ENCODE measurements at places on chromosomes 1 and 21.
A peak's percentile ranks its signal among the peaks of the same experiment; 100 is the strongest.

DNA sequence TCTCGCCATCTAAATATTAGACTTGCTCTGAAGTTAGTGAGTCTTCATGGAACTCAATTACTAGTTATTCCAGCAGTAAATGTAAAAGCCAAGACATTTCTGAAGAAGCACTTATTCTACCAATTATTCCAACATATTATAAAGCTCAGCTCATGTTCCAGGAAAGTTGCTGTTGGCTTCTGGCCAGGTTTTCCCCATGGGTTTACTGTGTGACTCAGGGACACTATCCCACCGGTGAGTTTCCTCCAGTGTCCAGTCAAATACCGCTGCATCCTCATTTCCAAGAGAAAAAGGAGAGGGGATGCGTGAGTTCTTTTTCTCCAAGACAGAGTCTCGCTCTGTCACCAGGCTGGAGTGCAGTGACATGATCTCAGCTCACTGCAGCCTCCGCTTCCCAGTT is 9.2 kb upstream of the HHIPL2 start:
- no peak for DNase-seq
- H3K4me3 ChIP-seq: no peak overlapping the region
- peaks cover 36% of the 10 kb centered on the region for H3K36me3 ChIP-seq

DNA sequence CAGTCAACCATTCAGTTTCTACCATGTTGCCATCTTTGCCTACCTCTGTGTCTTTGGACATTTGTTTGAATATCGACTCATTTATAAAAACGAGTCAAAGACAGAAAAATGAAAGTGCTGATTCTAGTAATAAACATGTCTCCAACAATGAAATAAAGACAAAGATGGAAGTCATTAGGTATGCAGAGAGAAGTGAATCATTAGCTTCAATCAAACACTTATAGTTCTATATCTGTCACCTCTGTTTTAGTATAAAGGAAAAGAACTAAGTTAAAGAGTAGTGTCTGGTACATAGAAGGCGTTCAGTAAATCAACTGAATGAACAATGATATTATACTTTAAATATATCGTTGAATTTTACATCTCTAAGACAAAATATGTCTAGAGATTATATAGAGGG is 1.7 kb upstream of the TSPAN2 start:
- H3K4me3 ChIP-seq: no peak overlapping the region
- H3K36me3 ChIP-seq: no peaks in the 10 kb centered on the region
- peaks cover 17% of the 10 kb centered on the region for H3K4me1 ChIP-seq
- no peak for DNase-seq
- peak overlapping the region; percentile 95 for H3K27ac ChIP-seq

- no peak overlapping the region for H3K4me3 ChIP-seq
- no peaks in the 10 kb centered on the region for H3K36me3 ChIP-seq
- no peak overlapping the region for H3K27ac ChIP-seq
These were observed 7.7 kb downstream of the KRTAP19-8 start for GRCh38 chr21:31030367-31031106.

GRCh38 chr1:243269461-243269801 is 13.6 kb downstream of the SDCCAG8 start:
- no peaks in the 10 kb centered on the region for H3K27me3 ChIP-seq
- no peak for DNase-seq
- peak overlapping the region; percentile 54 for H3K27ac ChIP-seq
- peaks cover 31% of the 10 kb centered on the region for H3K4me1 ChIP-seq

DNA sequence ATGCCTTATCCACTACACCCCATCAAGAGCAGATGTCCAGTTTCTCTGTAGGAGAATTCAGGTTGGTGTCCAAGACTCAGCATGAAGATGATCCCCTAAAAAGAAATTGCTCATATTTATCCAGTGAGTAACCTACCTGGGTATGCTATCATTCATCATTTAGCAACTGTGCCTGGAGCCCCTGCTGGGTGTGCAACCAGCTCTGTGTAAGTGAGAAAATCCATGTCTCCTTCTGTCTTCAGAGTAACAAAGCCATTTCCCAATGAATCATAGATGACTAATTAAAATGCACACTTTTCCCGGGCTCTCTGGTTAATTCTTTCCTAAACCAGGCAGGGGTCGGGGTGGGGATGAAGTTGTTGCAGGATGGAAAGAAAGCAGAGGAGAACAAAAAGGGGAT is 35.8 kb downstream of the OLFML3 start:
- no peaks in the 10 kb centered on the region for H3K4me1 ChIP-seq
- H3K27ac ChIP-seq: no peak overlapping the region
- no peaks in the 10 kb centered on the region for H3K36me3 ChIP-seq
- H3K4me3 ChIP-seq: no peak overlapping the region
- no peaks in the 10 kb centered on the region for H3K27me3 ChIP-seq

DNA sequence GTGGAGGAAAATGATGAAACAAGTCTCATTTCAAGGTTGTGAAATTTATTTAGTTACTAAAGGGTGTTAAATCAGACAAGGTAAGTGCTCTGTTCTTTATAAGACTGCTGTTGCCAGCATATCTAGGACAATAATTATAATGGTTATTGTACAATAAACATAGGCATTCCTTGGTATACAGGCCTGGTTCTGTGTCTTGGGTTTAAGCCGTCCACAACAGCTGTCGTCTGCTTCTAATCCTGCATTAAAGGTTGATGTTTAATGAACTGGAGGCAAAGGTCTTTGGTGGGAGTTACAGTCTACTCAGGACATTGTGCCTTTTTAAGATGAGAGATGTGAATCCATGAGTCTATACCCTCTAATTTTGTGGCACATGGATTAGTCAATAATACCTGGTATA is 23.4 kb upstream of the FMO4 start:
- no peak for DNase-seq
- no peak overlapping the region for H3K4me3 ChIP-seq
- no peaks in the 10 kb centered on the region for H3K27me3 ChIP-seq
- no peaks in the 10 kb centered on the region for H3K36me3 ChIP-seq

DNA sequence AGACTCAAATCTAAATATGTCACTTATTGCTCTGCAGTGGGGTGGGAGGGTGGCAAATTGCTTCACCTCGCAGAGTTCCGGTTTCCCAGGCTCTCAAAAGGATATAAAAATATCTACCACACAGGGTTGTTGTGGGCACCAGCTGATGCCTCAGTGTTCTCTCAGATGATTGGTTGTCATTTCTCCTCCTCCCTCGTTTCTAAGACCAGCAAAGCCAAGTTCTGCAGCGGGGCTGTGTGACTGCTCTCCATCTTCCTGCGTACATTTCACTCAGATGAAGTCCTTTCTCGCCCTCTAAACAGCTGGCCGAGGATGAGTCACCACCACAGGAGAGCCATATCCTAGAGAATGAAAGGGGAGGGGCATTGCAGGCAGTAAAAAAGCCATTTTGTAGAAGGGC is 35.0 kb upstream of the VWA5B1 start:
- no peaks in the 10 kb centered on the region for H3K36me3 ChIP-seq

- no peaks in the 10 kb centered on the region for H3K27me3 ChIP-seq
- H3K4me3 ChIP-seq: peak overlapping the region; percentile 67
- peaks cover 5% of the 10 kb centered on the region for H3K36me3 ChIP-seq
- H3K4me1 ChIP-seq: peaks cover 20% of the 10 kb centered on the region
These were observed 765 bp upstream of the VPS45 start for GRCh38 chr1:150066838-150067183.

GRCh38 chr21:25708467-25709065 is 26.1 kb downstream of the ATP5PF start:
- no peak overlapping the region for H3K4me3 ChIP-seq
- no peaks in the 10 kb centered on the region for H3K4me1 ChIP-seq
- no peaks in the 10 kb centered on the region for H3K27me3 ChIP-seq
- H3K36me3 ChIP-seq: no peaks in the 10 kb centered on the region
